Activated CD8-positive, alpha-beta T cell treated with anti-CD3 and anti-CD28 coated beads for 36 hours (primary cell): ENCODE measurements at places on chromosomes 16 and 17. TPM values are rescaled to one million over a fixed set of nuclear protein-coding genes. Genes with fewer than 3 reads are reported as not detected.

GRCh38 chr17:68006797-68007196 is 10.5 kb upstream of the C17orf58 start:
- H3K27me3 ChIP-seq, result no peaks in the 10 kb centered on the region
- H3K27ac ChIP-seq, result no peak overlapping the region
- peaks cover 3% of the 10 kb centered on the region for H3K4me1 ChIP-seq
- no peak for DNase-seq
- H3K4me3 ChIP-seq, result no peak overlapping the region
- no peaks in the 10 kb centered on the region for H3K36me3 ChIP-seq

The FBXL16 gene
- total RNA-seq, result 5.9 TPM

DNA sequence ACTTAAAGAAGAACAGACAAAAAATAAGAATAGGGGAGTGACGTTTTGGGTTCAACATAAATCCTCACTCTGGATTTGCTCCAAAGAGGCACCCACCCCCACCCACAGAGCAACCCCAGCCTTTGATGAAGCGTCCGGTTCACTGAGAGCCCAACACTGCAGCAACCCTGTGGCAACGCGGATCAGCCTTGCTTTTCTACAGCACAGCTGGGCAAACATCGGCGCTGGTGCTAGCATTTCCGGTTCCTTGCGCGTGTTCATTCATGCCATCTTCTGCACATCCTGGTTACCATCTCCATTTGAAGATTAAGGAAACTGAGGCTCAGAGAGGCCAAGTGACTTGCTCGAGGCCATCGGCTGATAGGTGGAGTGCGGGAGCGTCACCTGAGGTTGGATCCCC is 8.7 kb upstream of the GINS2 start:
- no peak for DNase-seq
- no peaks in the 10 kb centered on the region for H3K4me1 ChIP-seq
- no peak overlapping the region for H3K27ac ChIP-seq
- H3K36me3 ChIP-seq, result no peaks in the 10 kb centered on the region
- H3K27me3 ChIP-seq, result peaks cover 4% of the 10 kb centered on the region

GRCh38 chr16:30603945-30604315 is 6.3 kb downstream of the ZNF689 start:
- H3K4me3 ChIP-seq, result no peak overlapping the region
- H3K27ac ChIP-seq, result no peak overlapping the region
- no peak for DNase-seq

The ZG16 gene
- not detected for total RNA-seq

- peak; percentile 41 for DNase-seq
- H3K27me3 ChIP-seq, result no peaks in the 10 kb centered on the region
- H3K27ac ChIP-seq, result peak overlapping the region; percentile 88
Observed at GRCh38 chr16:21598701-21599121, 666 bp upstream of the METTL9 start.

DNA sequence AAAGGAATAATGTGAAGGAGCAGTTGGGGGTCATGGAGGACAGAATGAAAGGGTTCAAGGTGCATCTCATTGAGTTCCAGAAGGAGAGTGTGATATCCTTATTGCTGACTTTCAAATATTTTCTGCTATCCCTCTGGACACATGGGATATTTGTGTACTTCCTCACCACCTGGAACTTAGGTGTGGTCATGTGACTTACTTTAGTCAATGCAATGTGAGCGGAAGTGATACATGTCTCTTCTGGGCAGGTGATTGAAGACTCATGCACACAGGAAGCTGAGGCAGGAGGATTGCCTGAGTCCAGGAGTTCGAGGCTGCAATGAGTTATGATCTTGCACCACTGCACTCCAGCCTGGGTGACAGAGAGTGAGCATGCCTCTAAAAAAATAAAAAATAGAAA is 36.7 kb upstream of the TANC2 start:
- H3K36me3 ChIP-seq, result no peaks in the 10 kb centered on the region
- no peak overlapping the region for H3K27ac ChIP-seq
- no peaks in the 10 kb centered on the region for H3K4me1 ChIP-seq
- H3K27me3 ChIP-seq, result peaks cover 27% of the 10 kb centered on the region
- no peak overlapping the region for H3K4me3 ChIP-seq
- DNase-seq, result no peak

The RCVRN gene
- total RNA-seq, result not detected

GRCh38 chr16:24986512-24987303 is 28.5 kb downstream of the ARHGAP17 start:
- H3K36me3 ChIP-seq, result peaks cover 10% of the 10 kb centered on the region
- peak overlapping the region; percentile 39 for H3K27ac ChIP-seq
- no peak for DNase-seq
- H3K4me3 ChIP-seq, result no peak overlapping the region

DNA sequence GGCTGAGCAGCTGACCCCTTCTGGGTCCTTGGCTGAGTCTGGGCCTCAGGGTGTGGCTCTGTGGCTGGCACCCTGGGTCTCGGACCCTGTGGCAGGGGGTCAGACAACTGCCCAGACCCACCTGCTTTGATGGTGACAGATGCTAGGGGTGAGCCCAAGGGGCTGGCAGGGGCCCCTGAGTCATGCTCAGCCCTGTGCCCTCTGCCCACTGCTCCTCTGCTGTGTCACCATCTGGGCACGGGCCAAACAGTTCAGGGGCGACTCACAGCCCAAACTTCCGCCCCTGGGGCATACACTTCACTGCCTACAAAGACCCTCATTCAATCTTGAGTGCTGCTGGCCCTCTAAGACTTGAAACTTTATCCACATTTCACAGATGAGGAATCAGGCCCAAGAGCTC is 5.7 kb downstream of the ADGRG1 start:
- H3K27me3 ChIP-seq, result peaks cover 3% of the 10 kb centered on the region
- no peak overlapping the region for H3K4me3 ChIP-seq
- DNase-seq, result no peak

The DOC2B gene
- not detected for total RNA-seq

- H3K27ac ChIP-seq, result no peak overlapping the region
- no peaks in the 10 kb centered on the region for H3K27me3 ChIP-seq
- DNase-seq, result peak; percentile 28
- H3K36me3 ChIP-seq, result peaks cover 27% of the 10 kb centered on the region
- no peak overlapping the region for H3K4me3 ChIP-seq
- H3K4me1 ChIP-seq, result peaks cover 39% of the 10 kb centered on the region
Observed at GRCh38 chr17:2707721-2708584, 3.6 kb downstream of the CLUH start.

The PRKCA gene
- 84.4 TPM for total RNA-seq
